ENCODE measurements at places on chromosomes 5 and 9. TPM values are rescaled to one million over a fixed set of nuclear protein-coding genes. Genes with fewer than 3 reads are reported as not detected.

GRCh38 chr5:179160584-179160983 lies 100.4 kb downstream of the ZNF354C start:
- no peak for DNase-seq

DNA sequence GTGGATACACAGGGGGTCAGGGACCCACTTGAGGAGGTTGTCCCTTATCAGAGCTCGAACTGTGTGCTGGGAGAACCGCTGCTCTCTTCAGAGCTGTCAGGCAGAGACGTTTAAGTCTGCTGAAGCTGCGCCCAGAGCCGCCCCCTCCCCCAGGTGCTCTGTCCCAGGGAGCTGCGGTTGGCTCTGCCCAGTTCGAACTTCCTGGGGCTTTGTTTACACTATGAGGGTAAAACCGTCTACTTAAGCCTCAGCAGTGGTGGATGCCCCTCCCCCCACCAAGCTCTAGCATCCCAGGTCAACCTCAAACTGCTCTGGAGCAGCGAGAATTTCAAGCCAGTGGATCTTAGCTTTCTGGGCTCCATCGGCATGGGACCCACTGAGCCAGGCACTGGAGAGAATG lies 15.9 kb downstream of the SRD5A1 start:
- no peak for DNase-seq

DNA sequence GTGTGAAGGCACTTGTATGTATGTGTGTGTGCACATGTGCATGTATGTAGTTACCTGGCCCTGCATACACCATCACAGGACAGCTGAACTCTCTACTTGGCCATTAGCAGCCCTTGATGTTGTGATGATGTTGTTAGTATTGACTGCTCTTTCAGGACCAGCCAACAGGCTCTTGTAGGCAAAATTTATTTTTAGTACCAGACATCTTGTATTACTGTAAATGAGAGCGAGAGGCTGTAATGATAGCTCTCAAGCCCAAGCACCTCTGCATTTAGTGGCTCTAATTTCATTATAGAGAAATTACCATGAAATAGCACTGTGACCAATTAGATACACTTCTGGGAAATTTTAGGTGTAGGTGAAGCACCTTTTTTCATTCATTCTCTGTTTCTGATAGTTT lies 158.0 kb downstream of the SMARCA2 start:
- DNase-seq = no peak

- DNase-seq = no peak
These were observed 360.7 kb downstream of the ARHGEF28 start for GRCh38 chr5:73986729-73987128.

- DNase-seq = no peak
These were observed 17.8 kb downstream of the SH3TC2 start for GRCh38 chr5:149045089-149045460.

DNA sequence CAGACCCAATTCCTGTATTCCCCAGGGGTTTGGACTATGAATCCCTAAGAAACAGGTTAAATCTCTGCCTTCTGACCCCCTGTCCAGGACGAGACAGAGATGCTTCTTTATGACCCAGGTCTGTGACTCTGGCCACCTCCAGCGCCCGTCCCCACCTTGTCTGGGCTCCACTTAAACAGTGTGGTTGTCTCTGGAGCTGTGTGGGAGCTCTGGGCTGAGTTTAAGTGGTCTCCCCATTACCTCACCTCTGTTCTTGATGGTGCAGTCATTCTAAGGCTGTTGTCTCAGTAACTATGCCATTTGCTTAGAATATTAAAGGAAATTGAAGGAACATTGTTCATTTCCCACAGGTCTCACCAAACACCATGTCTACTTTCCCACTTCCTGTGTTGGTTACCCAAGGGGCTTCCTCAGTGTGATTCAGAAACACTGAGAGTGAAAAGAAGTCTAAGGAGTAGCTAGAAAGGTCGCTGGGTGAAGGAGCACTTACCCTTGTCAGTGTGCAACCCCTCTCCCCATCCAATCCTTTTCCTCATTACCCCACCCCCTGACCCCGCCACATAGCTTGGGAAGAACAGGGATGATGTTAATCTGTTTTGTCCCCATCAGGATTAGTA lies 127.8 kb upstream of the CKMT2 start:
- no peak for DNase-seq

GRCh38 chr5:31620026-31620425 lies 18.9 kb upstream of the PDZD2 start:
- no peak for DNase-seq

- no peak for DNase-seq
These were observed 343.4 kb downstream of the ARHGEF28 start for GRCh38 chr5:73969195-73970036.

- DNase-seq = no peak
These were observed 77.7 kb downstream of the NR6A1 start for GRCh38 chr9:124693403-124693802.

- no peak for DNase-seq
These were observed 654.5 kb downstream of the CETN3 start for GRCh38 chr5:89755024-89755423.

DNA sequence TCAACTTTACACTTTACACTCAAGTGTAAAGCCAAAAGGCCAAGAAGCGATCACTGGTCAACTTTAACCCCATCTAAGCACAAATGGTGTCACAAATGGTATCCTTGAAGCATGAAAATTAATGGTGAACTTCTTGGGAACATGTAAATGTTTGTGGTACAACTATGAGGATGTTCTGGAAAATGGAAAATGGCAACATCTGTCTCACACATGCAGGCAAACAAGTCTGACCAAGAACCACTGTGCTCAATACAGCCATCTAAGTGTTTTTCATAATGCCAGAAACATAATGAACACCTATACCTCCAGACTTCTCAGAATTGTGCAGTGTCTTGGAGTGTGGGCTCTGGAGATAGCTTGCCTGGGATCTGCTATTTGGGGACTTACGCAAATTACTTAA lies 171.0 kb downstream of the GLIS3 start:
- no peak for DNase-seq

DNA sequence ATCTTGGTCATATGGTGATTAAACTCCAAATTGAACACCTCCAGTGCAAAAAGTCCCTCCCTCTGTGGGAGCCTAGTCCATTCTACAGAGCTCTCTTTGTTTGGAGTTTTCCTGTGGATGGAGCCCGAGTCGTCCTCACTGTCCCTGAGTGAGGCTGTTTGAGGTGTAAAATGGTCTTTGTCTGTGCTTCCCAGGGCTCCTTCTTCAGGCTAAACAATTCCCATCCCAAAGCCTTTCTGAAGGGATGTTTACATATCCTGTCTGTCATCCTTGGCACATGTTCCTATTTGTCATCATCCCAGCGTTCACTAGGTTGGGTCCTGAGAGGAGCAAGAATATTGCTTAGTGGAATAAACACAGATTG lies 68.9 kb downstream of the COL27A1 start:
- DNase-seq = peak; percentile 64

GRCh38 chr9:394347-395052 lies 179.8 kb downstream of the DOCK8 start:
- DNase-seq = no peak

DNA sequence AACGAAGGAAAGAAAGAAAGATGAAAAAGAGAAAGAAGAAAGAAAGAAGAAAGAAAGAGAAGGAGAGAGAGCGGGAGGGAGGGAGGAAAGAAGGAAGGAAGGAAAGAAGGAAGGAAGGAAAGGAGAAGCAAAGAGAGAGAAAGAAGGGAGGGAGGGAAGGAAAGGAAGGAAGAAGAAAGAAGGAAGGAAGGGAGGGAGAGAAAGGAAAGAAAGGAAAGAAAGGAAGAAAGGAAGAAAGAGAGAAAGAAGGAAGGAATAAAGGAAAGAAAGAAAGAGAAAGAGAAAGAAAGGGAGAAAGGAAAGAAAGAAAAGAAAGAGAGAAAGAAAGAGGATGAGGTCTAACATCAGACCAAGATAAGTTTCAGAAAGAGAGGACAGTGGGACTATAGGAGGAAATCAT lies 9.0 kb upstream of the ANKRD34B start:
- no peak for DNase-seq

HTR4 gene
- not detected for total RNA-seq

NUTM2G gene
- total RNA-seq = not detected

SHOC1 gene
- not detected for total RNA-seq

ADGRD2 gene
- not detected for total RNA-seq

STC2 gene
- 164 TPM for total RNA-seq

TAF7 gene
- 95.1 TPM for total RNA-seq

HNRNPA0 gene
- 30.2 TPM for total RNA-seq

STPG3 gene
- not detected for total RNA-seq

TAL2 gene
- not detected for total RNA-seq

Measured in astrocyte (in vitro differentiated cells and primary cell).